ENCODE measurements at places on chromosomes 6 and 20. TPM values are rescaled to one million over a fixed set of nuclear protein-coding genes. Genes with fewer than 3 reads are reported as not detected.

Gene OOEP
- not detected for total RNA-seq

GRCh38 chr20:59163631-59164530, at the start of gene ZNF831:
TSS of gene ZNF831 (plus strand) at chr20:59163821. CDS start at chr20:59191020, 27,199 bp downstream.
- DNase-seq: no peak

DNA sequence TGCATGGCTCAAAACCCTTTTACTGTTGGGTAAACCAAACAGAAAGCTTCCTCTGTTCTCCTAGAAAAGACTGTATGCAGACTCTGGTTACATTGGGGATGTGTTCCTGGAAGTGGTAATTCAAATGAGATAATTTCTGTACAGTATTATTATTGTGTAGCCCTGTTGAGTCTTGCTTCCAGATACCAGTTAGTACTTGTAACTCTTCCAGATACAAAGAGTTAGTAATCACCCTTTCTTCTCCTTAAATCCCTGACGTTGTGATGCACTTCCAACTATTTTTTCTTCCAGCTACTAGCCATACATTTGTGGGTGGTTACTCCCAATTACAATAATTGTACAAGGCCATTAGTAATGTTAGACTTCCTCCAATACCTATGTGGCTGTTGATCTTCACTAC, 42.3 kb upstream of the GRIK2 start:
- no peak for DNase-seq

Gene RIPPLY2
- 7.0 TPM for total RNA-seq

- DNase-seq: no peak
Measured at GRCh38 chr6:166751051-166751595, 124.1 kb upstream of the RPS6KA2 start.

GRCh38 chr6:100346828-100347227, 117.9 kb downstream of the SIM1 start:
- DNase-seq: no peak

DNA sequence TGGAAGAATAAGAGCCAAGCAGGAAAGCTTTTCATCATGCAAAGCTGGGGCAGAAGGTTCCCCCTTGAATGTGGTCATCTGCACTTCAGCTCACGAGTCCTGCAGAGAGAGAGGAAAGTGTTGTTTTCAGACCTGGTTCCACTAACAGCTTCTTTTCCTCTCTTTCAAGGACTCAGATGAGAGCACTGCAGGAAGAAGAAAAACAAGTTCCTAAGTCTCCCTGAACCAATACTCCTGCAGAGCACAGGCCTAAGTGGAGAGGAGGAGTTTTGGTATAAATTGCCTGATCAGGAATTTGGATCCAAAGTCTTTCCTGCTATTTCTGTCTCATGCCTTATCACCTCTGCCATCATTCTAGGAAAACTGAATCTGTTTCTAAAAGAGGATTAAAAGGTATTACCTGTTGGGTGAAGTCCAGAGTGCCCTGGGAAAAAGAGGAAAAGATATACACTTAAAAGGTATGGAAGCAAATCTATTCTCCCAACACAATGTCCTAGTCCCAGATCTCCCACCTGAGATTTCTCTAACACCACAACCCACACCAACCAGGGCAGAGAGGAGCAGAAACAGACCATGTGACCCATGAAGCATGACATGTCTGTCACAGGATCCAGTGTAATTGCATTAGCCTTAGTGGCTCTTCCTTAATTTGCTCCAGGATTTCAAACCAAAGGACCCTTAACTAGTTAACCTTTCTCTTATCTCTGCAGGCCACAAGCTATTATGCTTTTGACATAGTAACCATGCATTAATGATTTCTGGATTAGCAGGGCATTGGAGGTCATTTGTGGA, 12.2 kb downstream of the HLA-DRB5 start:
- DNase-seq: no peak

DNA sequence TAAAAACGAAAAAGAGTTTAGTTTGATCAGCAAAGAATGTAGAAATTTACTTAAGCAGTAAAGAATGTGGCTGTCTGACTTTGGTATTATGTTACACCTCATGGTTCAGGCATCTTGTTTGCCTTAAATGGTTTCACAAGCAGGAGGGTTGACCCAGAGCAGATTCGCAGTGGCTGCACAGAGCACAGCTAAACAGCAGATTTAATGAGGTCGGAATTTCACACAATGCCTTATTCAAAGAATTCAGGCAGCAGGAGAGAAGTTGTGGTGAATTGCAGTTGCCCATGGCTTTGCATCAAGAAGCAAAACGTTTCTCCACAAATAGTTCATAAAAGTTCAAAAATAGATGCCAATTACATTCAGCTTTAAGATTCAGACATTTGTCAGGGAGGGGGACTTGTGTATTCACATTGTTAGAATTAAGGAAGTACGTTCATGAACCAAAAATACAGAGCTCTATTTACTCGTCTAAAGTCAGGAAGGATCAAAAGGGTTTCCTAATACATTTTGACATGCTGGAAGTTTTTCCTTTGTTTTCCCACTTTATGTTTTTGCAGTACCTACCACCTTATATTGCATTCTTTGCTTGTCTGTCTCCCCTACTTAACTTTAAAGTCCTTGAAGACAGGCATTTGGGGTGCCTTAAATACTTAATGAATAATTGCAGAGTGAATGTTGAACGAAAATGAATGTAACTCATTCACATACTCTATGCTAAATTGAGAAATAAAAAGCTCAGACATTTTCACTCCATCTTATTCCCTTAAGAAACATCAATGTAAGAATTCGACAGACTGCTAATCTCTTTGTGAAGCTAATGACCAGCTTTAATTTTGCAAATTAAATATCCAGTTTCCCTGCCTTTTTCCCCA, 1163.6 kb upstream of the CITED2 start:
- DNase-seq: peak; percentile 92

GRCh38 chr6:3584606-3585005, 127.8 kb upstream of the SLC22A23 start:
- DNase-seq: no peak

DNA sequence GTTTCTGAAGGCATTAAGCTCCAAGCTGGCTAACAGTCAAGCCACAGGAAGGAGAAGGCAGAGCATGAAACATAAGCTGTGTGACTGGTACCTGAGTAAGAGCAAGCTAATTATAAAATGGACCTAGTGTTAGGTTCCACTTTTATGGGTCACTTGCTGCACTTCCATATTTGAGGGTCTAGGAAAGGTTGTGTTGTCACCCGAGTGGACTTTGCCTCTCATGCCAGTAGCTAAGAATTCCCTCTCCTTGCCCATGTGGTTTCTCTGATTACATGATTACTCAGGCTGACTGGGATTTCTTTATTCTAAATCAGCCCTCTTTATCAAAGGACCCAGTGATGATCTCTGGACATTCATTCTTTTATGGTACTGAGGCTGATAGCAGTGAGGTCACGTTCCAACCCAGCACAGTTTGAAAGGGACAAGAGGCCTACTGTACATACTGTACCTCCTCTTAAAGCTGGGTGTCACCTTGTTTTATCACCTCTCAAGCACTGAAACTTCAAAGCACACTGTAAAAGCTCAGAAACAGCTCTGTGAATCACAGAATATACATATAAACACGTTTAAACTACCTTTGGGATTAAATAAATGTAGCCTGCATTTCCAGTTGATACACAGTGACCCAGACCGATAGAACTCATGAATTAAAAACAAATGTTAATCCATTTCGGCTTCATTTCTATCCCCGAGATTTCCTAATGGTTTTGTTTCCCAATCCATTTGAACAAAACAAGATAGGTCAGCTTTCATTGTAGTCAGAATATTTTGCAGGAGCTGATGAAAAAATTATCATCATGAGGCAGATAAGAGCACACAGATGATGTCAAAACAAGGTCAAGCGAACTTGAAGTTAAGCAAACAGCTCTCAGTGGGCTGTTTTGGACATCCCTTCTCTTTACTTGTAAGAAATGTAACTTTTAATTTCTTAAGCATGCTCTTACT, 96.5 kb downstream of the ALDH8A1 start:
- peak; percentile 25 for DNase-seq

- no peak for DNase-seq
Measured at GRCh38 chr6:132961610-132962009, 147.2 kb downstream of the RPS12 start.

GRCh38 chr20:44204156-44204831, 6.3 kb downstream of the OSER1 start:
- peak; percentile 55 for DNase-seq

- peak; percentile 42 for DNase-seq
Measured at GRCh38 chr6:22526736-22527135, 42.6 kb upstream of the HDGFL1 start.

DNA sequence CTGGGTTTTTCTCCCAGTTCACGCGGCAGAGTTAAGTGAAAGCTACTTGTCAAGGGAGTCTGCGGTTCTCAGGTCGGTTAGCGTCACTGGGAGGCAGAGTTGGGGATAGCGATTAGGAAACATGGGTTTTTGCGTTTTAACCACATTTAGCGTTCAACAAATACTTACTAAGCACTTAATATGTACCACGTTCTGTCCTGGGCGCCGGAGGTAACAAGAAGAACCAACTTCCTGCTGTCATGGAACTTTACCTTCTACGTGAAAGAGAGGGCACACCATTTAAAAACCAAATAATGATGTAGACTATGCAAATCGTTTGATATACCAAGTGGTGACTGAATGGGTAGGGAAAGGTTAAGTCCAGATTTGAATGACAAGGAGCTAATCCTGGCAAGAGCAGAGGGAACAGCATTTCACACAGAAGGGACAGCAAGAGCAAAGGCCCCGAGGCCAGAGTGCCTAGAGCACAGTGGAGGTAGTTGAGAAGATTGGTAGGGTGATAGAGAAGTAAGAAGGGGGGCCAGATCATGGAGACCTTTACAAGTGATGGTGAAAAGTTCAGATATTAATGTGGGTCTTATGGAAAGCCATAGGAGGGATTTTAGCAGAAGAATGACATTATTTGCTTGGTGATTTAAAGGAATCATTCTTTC, 744 bp downstream of the RIOK1 start:
- no peak for DNase-seq

GRCh38 chr6:706146-706545, 13.2 kb upstream of the EXOC2 start:
- no peak for DNase-seq

DNA sequence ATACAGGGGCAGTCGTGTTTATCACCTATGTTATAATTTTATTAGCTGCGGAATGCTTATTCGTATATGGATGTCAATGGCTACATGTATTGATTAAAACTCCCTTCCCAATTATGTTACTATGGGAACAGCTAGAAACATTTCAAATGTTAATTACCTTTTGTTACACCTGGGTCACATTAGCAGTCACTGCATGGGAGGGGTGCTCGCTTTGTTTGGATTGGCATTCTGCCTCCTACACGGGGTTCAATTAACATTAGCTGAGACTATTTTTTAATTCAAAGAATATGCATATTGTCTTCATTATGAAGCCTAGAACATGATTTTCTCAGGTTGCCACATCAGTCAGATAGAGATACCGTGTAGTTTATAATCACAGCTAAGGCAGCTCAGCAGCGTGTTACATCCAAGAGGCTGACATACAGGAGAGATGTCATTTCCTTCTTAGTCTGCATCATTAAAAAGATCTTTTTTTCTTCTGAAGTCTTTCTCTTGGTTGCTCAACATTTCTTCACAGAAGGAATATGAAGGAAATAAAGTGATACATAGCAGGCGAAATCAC, 76.2 kb upstream of the RPS6KA2 start:
- DNase-seq: no peak

Gene BACH2
- 7.9 TPM for total RNA-seq

DNA sequence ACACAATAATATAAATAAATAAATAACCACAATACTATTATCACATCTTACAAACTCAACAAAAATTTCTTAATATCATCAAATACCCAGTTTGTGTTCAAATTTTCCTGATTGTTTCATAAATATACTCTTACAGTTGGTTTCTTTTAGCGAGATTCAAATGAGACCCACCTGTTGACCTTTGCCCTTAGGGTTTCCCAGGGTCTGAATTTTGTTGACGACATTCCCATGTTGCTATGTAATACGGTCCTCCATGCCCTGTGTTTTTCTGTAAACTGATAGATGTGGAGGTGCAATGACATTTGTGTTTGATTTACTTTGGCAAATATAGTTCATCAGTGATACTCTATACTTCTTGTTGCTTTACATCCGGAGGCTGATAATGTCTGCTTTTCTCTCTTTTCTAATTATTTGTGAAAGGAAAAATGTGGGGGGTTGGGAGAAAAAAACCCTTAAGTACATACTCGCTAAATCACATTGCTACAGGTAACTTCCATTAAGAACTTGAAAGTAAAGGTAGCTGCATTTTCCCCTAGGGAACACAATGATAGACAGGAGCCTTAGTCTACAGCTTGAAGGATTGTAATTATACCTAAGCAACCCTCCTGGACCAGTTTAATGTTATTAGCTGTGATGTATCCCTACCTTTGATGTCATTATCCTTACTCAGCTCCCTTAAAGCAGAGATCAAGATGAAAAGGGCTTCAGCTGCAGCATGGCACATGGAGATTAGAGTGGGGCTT, 6.6 kb downstream of the MOG start:
- peak; percentile 18 for DNase-seq

Gene UST
- total RNA-seq: 39.7 TPM

DNA sequence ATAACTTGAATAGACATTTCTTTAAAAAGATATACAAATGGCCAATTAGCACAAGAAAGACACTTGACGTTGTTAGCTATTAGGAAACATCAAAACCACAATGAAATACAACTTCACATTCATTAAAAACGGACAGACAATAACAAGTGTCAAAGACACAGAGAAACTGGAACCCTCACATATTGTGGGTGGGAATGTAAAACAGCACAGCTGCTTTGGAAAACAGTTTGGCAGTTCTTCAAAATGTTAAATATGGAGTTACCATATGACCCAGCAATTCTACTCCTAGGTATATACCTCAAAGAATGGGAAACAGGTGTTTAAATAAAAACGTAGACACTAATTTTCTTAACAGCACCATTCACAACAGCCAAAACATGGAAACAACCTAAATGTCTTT, 100.5 kb upstream of the SLC22A23 start:
- no peak for DNase-seq

DNA sequence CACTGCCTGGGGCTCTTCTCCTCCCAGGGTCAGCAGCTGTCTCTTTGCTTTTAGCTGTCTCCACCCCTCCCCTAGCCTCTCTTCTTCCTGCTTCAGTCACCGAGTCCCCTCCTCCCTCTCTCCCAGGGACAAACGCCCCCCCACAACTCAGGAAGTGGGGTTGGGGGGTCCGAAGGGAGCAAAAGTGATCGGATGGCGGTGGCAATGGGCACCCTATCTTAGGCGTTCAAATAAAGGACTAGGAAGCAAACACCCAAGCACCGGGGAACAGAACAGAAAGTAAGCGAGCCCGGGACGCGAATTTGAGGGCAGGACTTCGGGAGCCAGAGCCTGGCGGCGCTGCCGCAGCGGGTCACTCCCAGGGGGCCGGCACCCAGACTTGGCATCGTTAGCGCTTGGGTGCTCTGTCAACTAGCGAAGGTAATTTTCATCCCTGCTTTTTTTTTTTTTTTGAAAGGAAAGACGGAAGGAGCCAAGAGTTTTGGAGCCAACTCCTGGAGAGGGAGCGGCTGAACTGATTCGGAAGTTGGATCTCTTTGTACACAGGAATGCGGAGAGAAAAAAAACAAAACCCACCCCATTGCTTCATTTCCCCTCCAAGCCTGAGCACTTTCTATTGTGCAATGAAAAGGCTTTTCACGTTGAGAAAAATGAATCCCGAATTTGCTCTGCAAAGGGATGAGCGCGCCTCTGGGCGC, 815 bp upstream of the ITPR3 start:
- DNase-seq: peak; percentile 56

All from umbilical cord (tissue), 2 donors.